Fibroblast of villous mesenchyme (primary cell): ENCODE measurements at places on chromosomes 4 and X. TPM values are rescaled to one million over a fixed set of nuclear protein-coding genes. Genes with fewer than 3 reads are reported as not detected.

DNA sequence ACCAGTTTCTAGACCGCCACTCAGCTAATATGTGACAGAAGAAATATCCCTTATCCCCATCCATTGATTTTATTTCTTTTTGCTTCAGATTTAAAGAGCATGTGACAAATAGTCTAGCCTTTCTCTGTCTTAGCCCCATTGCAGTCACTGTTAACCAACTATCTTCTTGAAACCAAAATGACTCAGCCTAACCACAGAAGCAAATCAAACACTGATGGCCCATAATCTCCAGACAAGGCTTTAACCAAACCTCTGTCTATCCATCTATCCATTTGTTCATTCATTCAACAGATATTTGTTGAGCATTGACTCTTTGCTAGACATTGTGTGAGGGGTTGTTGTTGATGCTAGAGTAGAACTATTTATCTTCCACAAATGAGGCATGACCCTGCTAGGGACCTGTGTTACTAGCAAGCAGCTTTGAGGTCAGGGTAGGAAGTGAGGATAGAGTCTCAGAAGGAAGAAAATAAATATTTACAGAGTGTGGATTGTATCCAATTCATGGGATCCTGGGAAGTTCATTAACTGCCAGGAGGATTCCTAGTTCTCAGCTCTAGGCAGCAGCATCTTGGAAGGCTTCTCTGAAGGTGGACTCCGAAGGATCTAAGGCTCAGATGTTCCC lies 22.5 kb downstream of the HNRNPH2 start:
- DNase-seq: peak; percentile 66

GRCh38 chrX:1531096-1531890 lies 5.7 kb downstream of the P2RY8 start:
- DNase-seq: no peak

DNA sequence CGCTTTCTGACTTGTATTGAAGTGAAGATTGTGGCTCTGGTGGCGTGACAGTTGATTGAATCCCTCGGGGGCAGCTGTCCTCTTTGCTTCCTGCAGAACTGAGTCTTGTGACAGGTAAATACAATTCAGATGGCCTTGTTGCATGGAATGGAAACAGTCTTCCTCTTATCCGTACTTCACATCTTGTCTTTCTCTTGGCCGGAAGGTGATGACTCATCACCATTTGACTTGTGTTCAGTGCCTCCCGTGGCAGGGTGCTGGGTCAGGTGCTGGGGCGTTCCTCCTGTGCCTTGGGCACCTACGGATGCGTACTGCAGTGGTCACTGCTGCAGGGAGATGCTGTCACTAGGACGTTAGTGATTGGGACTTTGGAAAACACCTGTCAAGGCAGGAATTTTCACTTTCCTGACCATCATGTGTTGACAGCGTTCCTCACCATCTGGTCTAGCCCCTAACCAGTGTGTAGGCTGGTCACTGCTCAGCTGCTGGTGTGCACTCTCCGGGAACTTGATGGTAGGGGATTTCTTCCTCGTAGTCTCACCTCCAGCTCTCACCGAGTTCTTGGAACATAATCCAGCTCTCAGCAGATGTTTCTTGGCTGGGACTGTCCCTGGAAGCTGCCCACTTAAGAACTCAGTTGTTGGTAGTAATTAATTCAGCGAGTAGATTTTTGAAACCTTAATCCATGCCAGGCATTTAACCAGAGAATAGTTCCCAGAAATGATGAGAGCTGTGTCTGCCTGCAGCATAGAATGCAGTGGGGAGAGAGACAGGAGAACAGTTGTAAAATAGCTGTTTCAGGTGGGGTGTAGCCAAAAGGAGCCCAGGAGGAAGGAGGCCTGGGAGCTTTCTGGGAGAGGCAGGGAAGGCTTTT lies 7.2 kb downstream of the TBC1D14 start:
- DNase-seq: peak; percentile 65

GRCh38 chrX:46279925-46280313 lies 265.3 kb downstream of the ZNF674 start:
- DNase-seq: peak; percentile 6

DNA sequence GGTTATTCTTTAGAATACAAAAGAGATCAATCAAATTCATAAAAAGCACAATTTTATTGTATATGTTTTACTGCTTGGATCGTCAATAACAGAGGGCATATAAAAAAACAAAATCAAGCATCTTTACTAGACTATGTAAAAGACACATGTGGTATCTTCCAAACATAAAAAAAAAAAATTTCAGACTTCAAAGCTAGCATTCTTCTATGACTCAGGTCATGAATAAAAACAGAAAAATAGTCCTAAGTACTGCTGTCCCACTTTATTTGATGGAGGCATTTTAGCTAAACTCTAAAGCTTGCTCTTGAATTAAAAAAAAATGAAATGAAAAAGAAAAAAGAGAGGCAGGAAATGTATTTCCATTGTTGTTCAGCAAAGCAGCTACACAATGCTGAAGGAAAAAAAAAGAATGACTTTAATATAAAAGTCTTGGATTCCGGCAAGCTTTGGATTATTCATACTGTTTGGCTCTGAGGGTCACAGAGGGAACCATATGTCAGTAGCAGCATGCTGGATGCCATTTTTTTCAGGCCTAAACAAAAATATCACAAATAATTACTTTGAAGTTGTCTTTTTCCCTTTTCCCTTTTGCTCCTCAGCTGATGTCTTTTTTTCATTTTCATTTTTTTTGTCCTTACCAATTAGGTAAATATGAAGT lies 249.1 kb upstream of the DIAPH2 start:
- no peak for DNase-seq

DNA sequence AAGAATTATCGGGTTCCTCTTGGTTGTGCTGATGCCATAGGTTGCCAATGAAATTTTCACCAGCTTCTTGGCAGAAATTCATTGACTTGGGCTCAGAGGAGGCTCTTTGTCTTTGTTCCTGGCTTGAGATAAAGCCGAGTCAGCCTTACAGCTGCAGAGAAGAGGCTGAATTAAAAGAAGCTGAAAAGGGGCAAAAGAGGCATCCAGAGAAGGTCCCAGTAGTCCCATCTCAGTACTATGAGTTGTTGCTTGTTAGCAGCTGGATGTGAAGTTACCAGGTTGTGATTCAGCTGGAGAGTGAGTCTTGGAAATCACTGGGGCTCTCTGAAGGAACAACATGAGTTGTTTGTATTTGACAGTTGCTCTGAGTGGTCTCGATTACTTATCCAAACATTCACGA lies 59.7 kb downstream of the SMAD1 start:
- no peak for DNase-seq

DNA sequence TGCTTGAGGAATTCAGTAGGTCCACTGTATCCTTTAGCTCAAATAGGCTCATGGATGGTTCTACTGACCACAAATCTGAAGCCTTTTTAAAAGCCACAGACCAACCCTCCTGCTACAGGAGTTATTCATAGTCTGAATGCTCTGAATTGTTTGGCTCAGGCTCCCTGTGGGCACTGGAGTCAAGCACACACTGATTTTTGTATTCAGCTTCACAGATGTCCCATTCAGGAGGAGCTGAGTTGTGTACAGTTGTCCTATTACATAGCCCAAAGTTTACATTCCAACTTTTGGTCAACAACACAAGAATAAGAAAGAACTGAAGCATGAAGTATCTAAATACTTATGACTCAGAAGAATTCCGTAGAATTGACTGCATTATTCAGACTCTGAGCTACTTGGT lies 243.9 kb downstream of the UNC5C start:
- DNase-seq: peak; percentile 70

GRCh38 chrX:141960578-141960977 lies 56.9 kb downstream of the MAGEC1 start:
- DNase-seq: no peak

GRCh38 chrX:130485870-130486269 lies 84.1 kb downstream of the RBMX2 start:
- no peak for DNase-seq

DNA sequence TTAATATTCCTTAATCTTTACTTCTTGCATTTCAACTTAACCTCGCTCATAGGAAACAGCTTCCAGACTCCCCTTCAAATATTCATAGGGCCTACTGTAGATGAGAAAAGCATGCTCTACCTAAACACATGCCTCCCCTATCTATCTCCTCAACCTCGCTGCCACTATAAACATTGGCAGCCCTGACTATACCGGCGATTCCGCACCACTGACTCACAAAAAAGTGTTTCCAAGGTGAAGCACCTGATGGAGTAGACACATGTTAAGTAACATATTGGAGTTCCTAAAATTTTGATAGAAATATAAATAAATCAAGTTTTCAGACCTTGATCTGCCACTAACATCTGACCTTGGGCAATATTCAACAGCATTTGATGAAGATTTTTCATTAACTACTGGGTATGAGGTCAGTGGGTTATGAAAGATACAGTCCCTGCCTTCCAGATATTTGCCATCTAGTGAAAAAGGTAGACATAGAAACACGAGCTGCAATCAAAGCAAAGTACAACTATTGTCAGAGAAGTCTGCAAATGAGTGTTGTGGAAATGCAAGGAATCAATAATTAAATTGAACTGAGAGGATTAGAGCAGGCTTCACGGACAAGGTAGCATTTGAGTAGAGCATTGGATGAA lies 184.2 kb downstream of the MAML3 start:
- no peak for DNase-seq

DNA sequence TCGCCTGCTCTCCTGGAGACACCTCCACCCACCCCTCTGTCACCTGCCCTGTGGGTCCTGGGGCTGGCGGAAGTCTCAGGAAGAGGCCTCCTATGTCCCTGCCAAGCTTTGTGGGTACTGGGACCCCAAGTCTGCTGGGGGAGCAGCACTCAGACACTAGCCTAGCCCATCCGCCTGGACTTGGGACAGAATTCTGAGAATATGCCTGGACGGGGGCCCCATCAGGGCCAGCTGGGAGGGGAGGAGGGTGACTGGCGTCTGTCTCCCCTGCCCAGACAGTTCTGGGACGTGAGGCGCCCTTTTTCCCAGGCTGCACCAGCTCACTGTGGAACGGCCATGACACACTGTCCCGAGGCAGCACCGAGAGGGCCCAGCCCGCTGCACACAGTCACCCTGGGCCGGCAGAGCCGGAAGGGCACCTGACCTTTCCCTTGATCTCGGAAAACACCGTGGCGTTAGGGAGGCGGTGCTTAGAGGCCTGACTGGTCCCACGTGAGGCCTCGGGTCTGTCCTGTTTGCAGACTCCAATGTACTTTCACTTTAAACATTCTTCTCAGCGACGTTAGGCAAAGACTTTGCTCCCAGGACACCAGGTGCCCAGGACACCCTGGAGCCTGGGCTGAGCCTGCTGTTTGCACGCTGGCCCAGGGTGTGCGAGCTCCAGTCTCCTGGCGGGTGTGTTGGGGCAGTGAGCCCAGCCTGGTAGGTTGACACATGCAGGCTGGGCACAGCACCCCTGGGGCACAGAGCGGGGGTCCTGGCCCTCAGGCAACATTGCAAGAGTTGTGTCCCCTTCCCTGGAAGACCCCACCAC lies 700 bp downstream of the SLC26A1 start:
- peak; percentile 57 for DNase-seq

DNA sequence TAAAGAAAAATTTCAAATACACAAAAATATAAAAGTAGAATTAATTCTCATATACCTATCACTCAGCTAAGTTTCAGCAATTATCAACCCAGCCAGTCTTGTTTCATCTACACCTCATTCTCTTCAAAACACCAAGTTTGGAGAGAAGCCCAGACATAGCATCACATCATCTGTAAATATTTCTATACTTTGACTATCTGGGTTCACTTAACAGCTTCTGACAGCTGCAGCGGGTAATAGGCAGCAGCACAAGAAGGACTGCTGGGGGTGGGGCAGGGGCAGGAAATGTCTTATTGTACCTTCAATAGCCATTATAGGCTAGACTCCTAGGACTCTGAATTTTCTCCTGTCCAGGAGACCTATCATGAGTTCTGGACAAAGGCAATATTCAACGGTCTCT lies 54.1 kb downstream of the PHF8 start:
- peak; percentile 10 for DNase-seq

GRCh38 chr4:140269369-140269768 lies 104.1 kb upstream of the SCOC start:
- no peak for DNase-seq

DNA sequence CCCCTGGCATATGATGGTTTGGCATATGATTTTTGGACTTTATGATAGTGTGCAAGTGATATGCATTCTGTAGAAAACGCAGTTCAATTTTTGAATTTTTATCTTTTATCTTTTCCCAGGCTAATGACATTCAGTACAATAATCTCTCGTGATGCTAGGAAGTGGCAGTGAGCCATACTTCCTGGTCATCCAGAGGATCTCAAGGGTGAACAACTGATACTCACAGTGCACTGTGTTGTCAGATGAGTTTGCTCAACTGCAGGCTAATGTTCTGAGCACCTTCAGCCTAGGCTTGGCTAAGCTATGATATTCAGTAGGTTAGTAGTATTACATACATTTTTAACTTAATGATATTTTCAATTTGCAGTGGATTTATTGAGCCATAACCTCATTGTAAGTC lies 405.3 kb downstream of the PCDH7 start:
- no peak for DNase-seq

DNA sequence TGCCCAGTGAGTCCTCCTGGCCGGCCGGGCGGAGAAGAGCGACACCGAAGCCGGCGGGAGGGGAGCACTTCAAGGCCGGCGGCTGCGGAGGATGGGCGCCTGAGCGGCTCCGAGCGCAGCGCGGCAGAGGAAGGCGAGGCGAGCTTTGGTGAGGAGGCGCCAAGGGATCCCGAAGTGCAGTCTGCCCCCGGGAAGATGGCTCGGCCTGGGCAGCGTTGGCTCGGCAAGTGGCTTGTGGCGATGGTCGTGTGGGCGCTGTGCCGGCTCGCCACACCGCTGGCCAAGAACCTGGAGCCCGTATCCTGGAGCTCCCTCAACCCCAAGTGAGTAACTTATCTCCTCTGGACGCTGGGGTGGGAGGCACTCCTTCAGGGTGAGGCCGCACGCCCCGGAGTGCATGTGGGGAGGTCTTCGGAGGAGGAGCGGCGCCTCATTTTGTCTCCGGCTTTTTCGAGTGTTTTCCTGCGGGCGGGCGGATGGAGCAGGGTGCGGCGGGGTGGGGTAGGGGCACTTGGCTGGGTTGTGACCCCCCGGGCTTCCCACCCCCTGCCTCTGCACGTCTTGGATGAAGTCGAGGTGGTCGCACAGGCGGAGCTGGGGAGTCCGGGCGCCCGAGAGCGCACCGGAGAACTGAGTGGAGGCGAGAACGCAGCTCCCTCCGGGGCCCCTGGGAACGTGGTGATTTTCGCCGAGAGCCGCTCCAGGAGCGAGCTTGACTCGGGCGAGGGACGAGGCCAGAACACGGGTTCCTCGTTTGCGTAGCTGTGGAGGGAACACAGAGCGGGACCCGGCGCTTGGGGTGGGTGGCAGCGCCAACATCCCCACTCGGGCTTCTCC lies 979 bp downstream of the EFNB1 start:
- DNase-seq: peak; percentile 53

DNA sequence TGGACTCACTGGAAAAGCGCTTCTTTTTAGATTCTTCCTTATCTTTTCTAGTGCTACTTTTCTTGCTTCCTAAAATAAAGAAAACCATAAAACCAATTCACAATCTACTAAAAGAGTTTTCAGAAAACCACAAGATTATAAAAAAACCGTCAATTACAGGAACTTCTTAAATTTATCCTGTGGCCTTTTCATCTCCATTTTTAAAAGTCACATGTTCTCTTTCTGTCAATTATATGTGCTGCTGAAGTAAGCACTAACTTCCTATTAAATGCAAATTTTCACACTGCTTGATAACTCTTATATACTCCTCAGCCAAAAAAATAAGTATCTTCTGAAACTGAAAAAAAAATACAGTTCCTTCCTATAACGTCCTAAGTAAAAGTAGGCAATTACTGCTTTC lies 32.8 kb downstream of the CENPC start:
- DNase-seq: no peak

The GLUD2 gene
- total RNA-seq: 1.9 and 3.5 TPM in 2 replicates

The PTCHD1 gene
- under 0.01 TPM in 1 of 2 replicates, not detected in the other for total RNA-seq

The DOK7 gene
- not detected in 2 replicates for total RNA-seq

The SH3D19 gene
- 43.5 and 46.6 TPM in 2 replicates for total RNA-seq

The AGTR2 gene
- not detected in 2 replicates for total RNA-seq
